HepG2 (cell line): ENCODE measurements at places on chromosomes 3 and 15.

DNA sequence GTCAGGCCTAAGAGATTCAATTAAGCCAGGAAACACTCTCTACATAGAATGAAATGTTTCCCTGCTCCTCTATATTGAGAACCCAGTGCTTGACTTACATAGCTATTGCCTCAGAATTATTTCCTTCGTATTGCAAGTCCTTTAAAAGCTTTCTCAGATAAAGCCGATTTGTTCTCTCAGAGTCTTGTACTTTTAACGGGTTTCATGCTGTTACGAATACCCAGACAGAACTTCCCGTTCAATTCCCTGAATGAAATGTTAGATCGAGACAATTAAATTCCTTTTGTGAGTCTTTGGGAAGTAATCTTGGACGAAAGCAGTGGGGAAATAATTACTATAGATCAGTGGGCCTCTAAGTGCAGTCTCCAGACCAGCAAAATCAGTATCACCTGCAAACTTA, 102.8 kb upstream of the CHL1 start:
- H3K27ac ChIP-seq: no peak overlapping the region
- no peak overlapping the region for H3K4me3 ChIP-seq
- H3K27me3 ChIP-seq: no peaks in the 10 kb centered on the region
- peaks cover 7% of the 10 kb centered on the region for H3K4me1 ChIP-seq

GRCh38 chr3:9399746-9400145, 2.3 kb downstream of the SETD5 start:
- no peaks in the 10 kb centered on the region for H3K27me3 ChIP-seq
- DNase-seq: peak; percentile 79
- no peaks in the 10 kb centered on the region for H3K36me3 ChIP-seq
- peak overlapping the region; percentile 99 for H3K27ac ChIP-seq
- H3K4me1 ChIP-seq: peaks cover 60% of the 10 kb centered on the region
- peak overlapping the region; percentile 100 for H3K4me3 ChIP-seq

GRCh38 chr15:52521682-52522081, 7.0 kb downstream of the MYO5A start:
- no peak for DNase-seq
- H3K4me1 ChIP-seq: no peaks in the 10 kb centered on the region
- no peaks in the 10 kb centered on the region for H3K27me3 ChIP-seq
- no peaks in the 10 kb centered on the region for H3K36me3 ChIP-seq
- no peak overlapping the region for H3K27ac ChIP-seq

- H3K4me3 ChIP-seq: peak overlapping the region; percentile 65
- H3K36me3 ChIP-seq: no peaks in the 10 kb centered on the region
- H3K27me3 ChIP-seq: peaks cover 31% of the 10 kb centered on the region; the same call in 2 of the 3 replicates
- peaks cover 18% of the 10 kb centered on the region for H3K4me1 ChIP-seq
Observed at GRCh38 chr15:101008158-101009139, 89.3 kb downstream of the LRRK1 start.

DNA sequence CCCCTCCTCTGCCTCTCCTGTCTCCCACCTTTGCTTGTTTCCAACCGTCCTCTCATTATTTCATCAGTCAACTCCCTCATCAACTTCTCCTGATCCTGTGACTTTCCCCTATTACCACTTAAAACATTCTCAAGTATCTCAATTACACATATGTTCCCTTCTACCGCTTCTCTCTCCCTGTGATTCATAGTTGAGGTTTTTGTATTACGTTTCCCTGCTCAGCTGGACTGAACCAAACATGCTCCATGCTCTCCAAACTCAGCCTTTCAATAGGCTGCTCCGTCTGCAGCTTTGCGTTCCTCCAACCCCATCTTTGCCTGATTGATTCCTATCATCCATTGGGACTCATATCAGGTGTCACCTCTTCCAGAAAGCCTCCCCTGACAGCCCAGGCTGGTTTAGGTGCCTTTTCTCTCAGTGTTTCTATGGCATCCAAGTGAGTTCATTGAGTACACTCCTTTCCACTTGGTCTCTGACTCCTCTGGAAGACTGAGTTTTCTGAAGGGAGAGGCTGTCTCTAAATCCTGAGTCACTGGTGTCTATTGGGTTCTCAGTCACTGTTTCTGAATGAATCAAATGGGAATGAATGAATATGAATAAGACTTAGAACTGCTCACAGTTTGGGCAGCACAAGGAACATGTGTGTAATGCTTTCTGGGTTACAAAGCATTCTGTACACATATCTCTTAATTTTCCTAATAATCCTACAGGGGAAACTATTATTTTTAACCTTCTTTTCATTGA, 56.4 kb downstream of the PLD1 start:
- H3K27me3 ChIP-seq: no peaks in the 10 kb centered on the region
- DNase-seq: no peak
- H3K4me1 ChIP-seq: peaks cover 10% of the 10 kb centered on the region; the same call in 1 of the 2 replicates
- H3K27ac ChIP-seq: no peak overlapping the region
- H3K36me3 ChIP-seq: no peaks in the 10 kb centered on the region

DNA sequence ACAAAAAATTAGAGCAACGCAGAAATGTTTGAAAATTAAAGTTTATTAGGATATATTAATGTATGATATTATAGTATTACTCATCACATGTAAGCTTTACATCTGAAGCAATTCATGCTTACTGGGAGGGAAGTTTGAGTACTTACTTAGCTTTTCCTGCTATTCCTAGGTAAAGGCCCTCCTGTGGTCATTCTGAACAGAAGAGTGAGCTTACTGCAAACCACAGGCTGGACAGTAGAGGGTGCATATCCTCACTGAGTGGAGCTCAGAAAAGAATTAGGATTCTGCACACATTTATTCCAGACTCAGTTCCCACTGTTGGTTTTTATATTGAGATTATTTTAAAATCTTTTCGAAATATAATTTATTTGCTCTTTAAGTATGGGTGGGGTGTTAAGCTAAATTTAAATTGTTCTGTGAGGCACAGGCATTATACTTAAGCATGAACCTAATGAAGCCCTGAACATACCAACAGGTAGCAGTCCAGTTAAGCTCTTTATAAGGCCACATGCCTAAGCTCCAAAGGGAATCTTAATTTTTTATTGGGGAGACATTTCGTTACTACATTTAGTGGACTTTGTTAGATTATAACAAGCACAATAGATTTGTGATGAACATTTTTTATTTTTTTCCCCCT, 10.2 kb downstream of the MRPS22 start:
- no peak overlapping the region for H3K27ac ChIP-seq
- H3K36me3 ChIP-seq: peaks cover 88% of the 10 kb centered on the region
- H3K4me3 ChIP-seq: no peak overlapping the region
- no peaks in the 10 kb centered on the region for H3K4me1 ChIP-seq
- H3K27me3 ChIP-seq: no peaks in the 10 kb centered on the region

GRCh38 chr3:44093531-44093930, 148.2 kb upstream of the TOPAZ1 start:
- H3K4me1 ChIP-seq: no peaks in the 10 kb centered on the region
- H3K36me3 ChIP-seq: no peaks in the 10 kb centered on the region
- no peaks in the 10 kb centered on the region for H3K27me3 ChIP-seq

DNA sequence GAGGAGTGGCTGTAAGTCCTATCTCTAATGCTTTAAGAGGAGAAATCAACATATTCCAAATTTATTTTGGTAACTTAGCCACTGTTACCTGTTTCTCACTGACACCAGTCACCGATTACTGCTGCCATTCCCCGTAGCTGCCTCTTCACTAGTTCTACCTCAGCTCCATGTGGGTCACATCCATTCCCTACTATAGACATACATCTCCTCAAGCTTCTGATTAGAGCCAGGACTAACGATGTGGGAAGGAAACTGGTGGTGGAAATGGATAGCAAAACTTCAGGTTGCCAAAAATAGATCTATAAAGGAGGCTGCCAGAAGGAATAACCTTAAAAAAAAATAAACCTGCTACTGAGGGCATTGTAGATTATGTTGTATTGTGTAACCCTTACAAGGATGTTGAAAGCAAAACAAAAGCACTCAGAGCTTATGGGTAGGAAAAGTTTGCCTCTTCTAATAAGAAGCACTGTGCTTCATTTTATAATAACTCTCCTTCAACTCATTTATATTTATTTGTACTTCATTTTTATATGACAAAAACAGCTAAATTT, 56.0 kb downstream of the KAT2B start:
- H3K27me3 ChIP-seq: no peaks in the 10 kb centered on the region
- peaks cover 11% of the 10 kb centered on the region for H3K4me1 ChIP-seq
- no peak overlapping the region for H3K27ac ChIP-seq
- no peak overlapping the region for H3K4me3 ChIP-seq
- H3K36me3 ChIP-seq: no peaks in the 10 kb centered on the region

GRCh38 chr15:50484781-50485180, 60.6 kb downstream of the USP8 start:
- no peak for DNase-seq
- no peaks in the 10 kb centered on the region for H3K4me1 ChIP-seq
- no peak overlapping the region for H3K4me3 ChIP-seq
- peaks cover 9% of the 10 kb centered on the region for H3K36me3 ChIP-seq

DNA sequence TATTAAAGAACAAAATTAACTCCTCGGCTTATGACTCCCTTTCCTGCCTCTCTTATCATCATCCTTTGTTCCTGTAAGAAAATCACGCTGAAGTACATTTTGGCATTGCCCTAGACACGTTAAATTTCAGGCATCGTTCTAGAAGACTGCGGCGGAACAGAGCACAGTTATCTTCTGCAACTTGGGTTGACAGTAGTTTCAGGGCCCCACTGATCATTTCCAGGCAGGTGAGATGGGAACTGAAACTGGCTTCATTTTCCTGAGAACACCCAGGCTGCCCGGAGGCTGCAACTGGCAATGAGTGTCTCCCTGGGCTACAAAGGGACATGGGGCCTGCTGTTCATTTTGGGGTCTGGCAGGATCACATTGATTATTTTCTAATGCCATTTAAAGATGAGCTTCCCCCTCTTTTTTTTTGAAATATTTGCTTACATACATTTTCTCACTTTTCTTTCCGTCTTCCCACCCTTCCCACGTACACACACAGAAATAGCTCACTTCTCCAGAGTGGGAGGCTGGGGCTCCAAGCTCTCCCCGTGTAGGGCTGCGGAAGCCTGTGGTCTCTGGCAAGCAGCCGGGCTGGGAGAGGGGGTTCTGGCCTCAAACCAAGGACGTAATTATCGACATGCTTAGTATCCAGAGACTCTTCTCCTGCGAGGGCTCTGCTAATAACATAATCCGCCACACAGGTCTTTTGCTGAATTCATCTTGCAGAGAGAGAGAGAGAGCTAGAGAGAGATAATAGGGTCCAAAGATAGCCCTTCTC, 267.4 kb downstream of the ABHD5 start:
- H3K36me3 ChIP-seq: no peaks in the 10 kb centered on the region
- no peaks in the 10 kb centered on the region for H3K4me1 ChIP-seq
- no peak overlapping the region for H3K27ac ChIP-seq

- no peak for DNase-seq
- no peaks in the 10 kb centered on the region for H3K27me3 ChIP-seq
- H3K4me1 ChIP-seq: no peaks in the 10 kb centered on the region
- H3K27ac ChIP-seq: no peak overlapping the region
Observed at GRCh38 chr3:158405507-158405906, 165.5 kb upstream of the MLF1 start.

DNA sequence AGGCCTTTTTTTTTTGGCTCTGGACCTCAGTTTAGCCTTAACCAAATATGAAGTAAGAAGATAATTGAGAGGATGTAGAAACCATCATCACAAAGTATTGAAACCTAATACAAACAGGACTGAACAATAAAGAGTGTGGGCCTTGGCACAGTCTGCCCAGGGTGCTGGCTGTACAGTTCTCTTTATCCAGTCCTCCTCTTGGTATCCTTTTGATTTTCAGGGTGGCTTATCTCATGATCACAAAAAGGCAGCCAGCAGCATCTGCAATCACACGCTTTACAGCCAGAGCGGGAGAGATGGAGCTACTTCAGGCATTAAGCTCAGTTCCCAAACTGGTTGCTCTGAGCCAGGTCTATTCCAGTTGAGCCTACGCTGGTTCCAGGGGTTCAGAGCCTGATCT, 239.7 kb downstream of the RPLP1 start:
- H3K4me1 ChIP-seq: no peaks in the 10 kb centered on the region
- no peak overlapping the region for H3K4me3 ChIP-seq
- H3K27me3 ChIP-seq: peaks cover 36% of the 10 kb centered on the region; the same call in 2 of the 3 replicates

- no peaks in the 10 kb centered on the region for H3K4me1 ChIP-seq
- H3K4me3 ChIP-seq: no peak overlapping the region
- no peak overlapping the region for H3K27ac ChIP-seq
- no peaks in the 10 kb centered on the region; the same call in 1 of the 2 replicates for H3K27me3 ChIP-seq
- no peaks in the 10 kb centered on the region; the same call in 2 of the 3 replicates for H3K36me3 ChIP-seq
Observed at GRCh38 chr3:12357456-12357855, 68.6 kb downstream of the PPARG start.

DNA sequence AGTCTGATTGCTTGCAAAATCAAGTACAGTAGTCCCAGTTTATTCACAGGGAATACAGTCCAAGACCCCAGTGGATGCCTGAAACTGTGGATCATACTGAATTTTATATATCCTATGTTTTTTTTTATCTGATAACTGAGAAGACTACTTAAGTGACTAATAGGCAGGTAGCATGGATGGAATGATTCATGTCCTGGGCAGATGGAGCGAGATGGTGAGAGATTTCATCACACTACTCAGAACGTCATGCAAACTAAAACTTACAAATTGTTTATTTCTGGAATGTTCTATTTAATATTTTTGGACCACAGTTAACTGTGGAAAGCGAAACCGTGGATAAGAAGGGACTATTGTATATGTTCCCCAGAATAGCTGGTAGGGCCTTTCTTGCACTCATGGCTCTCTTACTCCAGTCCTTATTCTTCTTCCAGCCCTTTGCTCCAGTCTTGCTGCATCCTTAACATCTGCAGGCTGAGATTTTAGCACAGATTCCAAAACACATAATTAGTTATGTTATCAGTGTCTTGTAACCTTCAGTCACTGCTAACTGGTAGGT, 290.0 kb downstream of the ADAMTSL3 start:
- no peaks in the 10 kb centered on the region for H3K36me3 ChIP-seq
- no peak for DNase-seq
- H3K4me1 ChIP-seq: no peaks in the 10 kb centered on the region
- no peak overlapping the region for H3K4me3 ChIP-seq

GRCh38 chr3:24591661-24592555, 97.3 kb upstream of the THRB start:
- H3K4me3 ChIP-seq: no peak overlapping the region
- DNase-seq: no peak
- no peaks in the 10 kb centered on the region for H3K36me3 ChIP-seq
- peaks cover 5% of the 10 kb centered on the region; the same call in 1 of the 2 replicates for H3K4me1 ChIP-seq

DNA sequence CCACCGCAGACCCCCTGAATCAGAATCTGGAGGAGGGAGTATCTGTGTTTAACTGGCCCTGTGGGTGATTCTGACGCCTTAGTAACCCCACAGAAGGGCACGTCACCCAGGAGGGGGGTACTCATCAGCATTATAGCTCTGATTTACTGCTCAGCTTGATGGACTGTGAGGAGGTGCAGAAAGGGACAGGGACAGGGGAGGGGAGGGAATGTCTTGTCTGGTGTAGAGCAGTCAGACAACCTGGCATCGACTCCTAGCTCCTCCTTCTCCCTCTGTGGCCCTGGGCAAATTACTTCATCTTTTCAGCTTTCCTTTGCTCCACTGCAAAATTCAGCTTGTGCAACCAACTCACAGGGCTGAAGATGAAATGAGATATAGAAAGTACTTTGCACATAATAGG, 42.3 kb upstream of the GLCE start:
- H3K27ac ChIP-seq: no peak overlapping the region
- H3K4me3 ChIP-seq: no peak overlapping the region
- no peaks in the 10 kb centered on the region for H3K36me3 ChIP-seq
- H3K4me1 ChIP-seq: no peaks in the 10 kb centered on the region
- peaks cover 6% of the 10 kb centered on the region for H3K27me3 ChIP-seq
- no peak for DNase-seq
